ENCODE measurements at places on chromosomes 6 and 20.

- DNase-seq: no peak
Observed at GRCh38 chr6:36319436-36319762, 17.3 kb downstream of the BNIP5 start.

DNA sequence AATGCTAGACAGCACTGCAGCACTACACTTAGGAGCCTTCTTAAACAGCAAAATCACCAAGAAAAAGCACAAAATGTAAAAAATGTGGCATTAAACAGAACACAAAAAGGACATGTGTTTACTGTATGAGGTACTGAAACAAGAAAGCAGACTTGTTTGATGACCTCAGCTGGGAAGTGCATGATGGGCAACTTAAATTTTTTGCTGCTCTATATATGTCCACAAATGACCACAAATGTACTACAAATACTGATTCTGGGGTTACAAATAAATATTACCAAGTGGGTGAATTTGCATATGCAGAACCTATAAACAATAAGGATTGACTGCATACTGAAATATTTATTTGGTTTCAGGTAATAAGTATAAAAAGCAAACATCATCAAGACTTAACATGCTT, 13.1 kb downstream of the RAB23 start:
- DNase-seq: no peak

DNA sequence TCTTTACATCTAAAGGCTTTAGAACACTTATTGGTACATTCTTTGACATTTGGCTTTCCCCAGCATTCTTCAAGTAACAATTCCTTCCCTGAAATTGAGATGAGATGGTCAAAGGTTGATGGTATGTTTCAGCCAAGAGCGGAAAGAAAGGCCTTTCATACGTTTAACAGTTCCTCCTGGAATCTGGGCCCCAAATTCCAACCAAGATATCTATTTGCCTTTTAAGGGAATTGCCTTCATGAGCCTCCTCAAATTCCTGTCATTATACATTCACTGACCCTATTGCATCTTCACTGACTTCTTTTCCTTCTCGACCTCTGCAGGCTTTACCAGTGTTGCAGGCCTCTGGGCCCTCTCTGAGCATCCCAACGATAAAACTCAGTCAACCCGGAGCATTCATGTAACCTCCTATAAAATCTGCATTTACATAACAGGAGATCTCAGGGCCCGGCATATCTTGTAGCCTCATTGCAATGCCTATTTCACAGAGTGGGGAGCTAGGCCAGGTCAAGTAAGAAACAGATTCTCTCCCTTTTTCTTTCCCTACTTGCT, 18.3 kb upstream of the WFDC9 start:
- DNase-seq: no peak

DNA sequence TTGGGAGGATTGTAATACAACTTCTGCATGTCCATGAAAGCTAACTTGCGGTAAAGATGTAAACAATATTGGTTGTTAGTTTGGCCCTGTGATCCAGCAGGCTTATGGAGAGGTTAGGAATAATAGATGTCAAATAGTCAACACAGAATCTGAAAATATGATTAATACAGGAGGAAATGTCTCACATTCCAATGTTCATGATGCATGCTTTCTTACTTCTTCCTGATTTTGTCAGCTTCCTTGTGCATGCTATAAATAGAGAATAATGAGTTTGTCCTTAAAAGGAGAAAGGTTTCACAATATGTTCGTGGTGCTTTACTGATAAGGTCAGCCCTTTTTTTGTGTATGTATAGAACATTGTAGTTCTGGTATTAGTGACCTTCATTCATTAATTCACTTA, 136.7 kb downstream of the MMUT start:
- DNase-seq: no peak

DNA sequence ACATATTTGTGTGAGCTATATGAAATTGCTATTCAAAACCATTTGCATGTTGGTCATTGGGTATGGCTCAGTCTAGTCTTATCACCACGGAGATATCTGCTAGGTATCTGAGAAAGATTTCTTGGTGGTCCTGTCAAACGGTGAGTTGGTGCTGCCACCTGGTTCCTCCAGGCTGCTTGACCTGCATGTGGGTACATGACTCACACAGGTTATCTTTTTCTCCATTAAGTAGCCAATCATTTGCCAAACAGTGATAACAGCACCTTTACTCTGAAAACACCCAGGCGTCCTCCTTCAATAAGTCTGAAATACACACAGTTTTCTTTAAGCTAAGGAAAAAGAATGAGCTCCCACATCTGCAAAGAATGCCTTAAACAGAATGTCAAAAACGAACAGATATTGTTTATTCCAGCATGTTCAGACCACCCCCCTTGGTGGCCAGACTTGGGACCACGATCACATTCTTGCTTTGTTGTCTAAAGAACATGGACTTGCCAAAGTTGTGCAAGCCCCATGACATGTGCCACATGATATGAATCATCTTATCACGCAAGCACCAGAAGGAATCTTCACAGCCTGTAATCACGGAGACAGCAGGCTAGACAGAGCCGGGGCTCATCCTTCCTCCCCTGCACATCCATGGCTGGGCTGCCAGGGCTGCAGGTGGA, 200.7 kb upstream of the THBS2 start:
- DNase-seq: no peak

- no peak for DNase-seq
Observed at GRCh38 chr20:47753576-47754387, 31.5 kb downstream of the SULF2 start.

DNA sequence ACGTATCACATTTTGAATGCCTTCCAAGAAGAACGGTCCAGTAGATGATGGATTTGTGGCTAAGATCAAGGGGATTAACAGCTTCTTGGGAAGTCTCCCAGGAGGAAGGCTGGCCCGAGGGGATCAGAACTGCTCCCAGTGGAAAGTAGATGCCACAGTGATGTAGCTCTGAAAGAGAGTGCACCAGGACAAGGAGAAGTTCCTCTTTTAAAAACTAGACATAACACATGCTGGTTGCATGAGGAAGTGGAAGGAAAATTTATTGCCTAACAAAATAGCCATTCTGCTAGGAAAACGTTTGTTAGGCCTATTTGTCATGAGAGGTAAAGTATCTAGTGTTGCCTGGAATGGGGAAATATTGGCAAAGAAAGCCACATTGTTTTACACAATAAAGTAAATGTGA, 87.8 kb downstream of the CDH26 start:
- DNase-seq: no peak

Measured in stimulated activated naive CD8-positive, alpha-beta T cell treated with anti-CD3 and anti-CD28 coated beads, Interleukin-15, amount 100 ng/mL, for 72 hours (primary cell).